ENCODE measurements at places on chromosomes 2 and 18.

- DNase-seq = no peak
Measured at GRCh38 chr18:10776493-10776892, 250.7 kb downstream of the NAPG start.

- DNase-seq = no peak
Measured at GRCh38 chr2:119253760-119254600, 30.3 kb downstream of the STEAP3 start.

DNA sequence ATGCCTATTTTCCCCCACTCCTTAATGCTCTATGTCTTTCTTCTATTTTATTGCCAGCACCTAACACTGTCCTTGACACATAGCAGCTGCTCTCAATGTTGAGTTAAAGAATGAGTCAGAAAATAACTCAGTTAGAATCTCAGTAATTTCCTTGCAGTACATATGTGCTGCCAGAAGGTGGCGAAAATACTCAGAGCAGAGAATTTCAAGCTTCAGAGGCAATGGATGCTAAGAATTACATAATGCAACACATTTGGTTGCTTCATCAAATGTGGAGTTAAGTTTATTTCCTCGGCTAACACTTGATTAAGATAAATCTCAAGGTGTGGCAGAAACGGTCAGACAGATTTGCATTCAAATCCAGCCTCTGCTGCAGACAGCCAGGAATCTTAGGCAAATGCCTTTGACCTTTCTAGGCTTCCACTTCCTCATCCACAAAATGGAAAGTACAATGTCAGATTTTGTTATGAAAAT, 105.6 kb downstream of the VSNL1 start:
- peak; percentile 79 for DNase-seq

- no peak for DNase-seq
Measured at GRCh38 chr2:59167514-59167913, 926.4 kb upstream of the FANCL start.

GRCh38 chr2:47214385-47214784, 59.3 kb upstream of the STPG4 start:
- DNase-seq = no peak

Measured in left kidney (tissue), 8 donors.